ENCODE measurements at places on chromosomes 3 and 15.
A peak's percentile ranks its signal among the peaks of the same experiment; 100 is the strongest.

GRCh38 chr3:152225201-152225600 is 43.5 kb upstream of the MBNL1 start:
- no peak for DNase-seq

DNA sequence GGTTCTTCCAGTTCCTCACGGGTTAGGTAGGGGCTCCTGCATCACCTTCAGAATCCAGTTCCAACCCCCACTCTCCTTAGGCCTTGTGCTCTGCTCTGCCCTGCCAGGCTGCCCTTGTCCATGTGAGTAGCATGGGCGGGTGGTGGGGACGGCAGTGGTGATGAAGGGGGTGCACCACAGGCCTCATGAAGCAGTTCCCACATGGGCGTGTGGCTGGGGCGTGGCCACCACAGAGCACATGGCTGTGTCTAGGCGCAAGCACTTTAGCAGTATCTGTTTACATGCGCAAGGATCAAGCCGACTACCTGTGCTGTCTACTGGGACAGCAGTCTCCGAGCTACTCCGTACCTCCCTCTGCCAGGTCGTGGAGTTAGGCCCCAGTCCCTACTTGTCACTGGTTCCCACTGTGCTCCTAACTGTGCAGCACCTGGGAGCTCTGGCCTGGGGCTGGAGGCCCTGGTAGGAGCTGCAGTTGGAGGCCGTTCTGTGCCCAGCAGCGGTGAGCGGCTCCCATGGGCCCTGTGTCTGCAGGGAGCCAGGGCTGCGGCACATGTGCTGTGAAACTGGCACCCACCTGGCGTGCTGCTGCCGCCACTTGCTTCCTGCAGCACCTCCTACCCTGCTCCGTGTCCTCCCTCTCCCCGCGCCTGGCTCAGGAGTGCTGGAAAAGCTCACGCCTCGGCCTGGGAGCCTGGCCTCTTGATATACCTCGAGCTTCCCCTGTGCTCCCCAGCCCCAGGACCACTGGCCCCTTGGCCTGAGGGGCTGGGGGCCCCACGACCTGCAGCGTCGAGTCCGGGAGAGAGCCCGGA is 53.5 kb downstream of the PLXNA1 start:
- no peak for DNase-seq

DNA sequence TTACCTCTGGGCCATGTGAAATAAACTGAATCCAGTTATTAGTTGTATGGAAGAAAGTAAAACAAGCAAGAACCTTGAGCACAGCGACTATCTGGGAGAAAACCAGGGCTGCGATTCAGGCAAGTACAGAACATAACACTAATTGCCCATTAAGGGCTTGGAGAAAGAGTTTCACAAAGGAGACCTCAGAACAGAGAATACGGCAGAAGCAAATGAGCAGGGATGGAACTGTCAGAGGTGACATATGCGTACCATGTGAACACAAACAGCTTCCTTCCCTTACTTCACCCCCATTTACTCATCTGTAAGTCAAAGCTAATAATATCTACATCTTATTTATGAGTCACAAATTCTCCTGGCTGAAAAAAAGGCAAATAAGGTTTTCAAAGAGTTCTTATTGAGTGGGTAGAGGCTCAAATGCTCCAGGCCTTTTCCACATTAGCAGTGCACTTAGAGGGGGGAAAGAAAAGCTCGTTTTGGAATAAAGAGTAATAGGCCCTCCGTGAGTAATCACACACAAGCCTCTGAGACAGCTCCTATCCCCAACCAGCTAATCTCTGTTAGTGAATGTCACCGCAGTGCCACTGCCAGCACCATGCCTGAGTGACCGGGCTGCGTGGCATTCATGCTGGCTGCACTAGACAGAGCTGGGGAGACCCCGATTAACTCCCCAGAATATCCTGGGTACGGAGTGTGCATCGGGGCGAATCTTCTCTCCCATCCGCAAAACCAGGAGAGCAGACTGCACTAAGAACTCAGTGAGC is 2.6 kb downstream of the PCSK6 start:
- DNase-seq: no peak

GRCh38 chr3:52347716-52348635 is 31.9 kb downstream of the DNAH1 start:
- no peak for DNase-seq

DNA sequence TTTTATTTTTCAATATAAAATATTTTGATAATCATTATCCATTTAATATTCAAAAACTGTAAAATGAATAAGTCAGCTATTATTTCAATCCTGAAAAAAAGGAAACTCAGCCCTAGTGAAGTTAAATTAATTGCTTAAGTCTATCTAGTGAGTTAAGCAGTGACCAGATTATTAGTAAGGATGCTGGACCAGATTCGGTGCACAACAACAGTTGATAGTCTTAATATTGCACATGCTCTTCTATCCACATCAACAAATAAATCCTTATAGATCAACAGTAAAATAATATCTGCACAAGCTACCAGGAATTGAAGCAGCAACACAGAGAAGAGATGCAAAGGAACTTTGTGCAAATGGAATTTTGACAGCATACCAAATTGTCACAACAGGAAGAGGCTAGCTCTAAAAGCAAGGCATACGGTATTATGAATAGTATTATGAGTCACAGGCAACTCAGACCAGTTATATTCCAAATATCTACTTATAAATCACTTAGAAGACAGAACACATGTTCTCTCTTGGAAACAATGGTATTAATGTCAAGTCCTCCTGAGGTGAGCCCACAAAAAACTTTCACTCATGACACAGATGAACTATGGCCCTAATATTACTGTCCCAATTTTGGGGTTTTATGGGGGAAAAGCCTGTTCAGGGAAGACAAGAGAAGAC is 24.9 kb downstream of the VPS13C start:
- DNase-seq: no peak

DNA sequence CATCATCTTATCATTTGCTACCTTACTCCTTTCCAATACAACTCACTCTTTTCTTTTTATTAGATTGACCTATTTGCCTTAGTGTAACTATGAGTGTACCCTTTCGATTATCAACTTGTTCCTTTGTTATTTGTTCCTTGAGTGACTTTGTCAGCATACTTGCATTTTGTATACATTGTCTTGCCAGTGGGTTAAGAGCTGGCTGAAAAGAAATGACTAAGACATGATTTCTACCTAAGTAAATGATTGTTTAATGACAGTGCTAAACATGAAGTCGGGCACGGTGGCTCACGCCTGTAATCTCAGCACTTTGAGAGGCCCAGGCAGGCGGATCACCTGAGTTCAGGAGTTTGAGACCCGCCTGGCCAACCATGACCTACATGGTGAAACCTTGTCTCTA is 1042.3 kb downstream of the TBL1XR1 start:
- no peak for DNase-seq

GRCh38 chr3:24185738-24186384 is 240.8 kb downstream of the NR1D2 start:
- peak; percentile 32 for DNase-seq

DNA sequence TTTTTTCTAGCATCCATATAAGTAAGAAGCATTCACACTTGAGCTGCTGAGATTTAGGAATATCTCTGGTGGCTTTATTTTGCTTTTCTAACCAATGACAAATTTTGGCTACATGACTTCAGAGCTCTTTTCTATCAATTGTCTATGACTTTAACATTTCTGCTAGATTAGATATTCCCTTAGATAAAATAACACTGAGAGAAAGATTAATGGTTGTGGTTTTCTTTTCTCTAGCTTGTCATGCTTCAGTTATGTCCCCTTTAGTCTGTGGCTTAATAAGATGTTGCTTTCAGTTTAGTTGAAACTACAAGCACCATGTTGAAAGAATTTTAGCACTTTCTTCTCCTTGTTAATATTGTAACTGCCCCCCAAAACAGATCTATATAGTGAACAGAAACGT is 665.6 kb upstream of the CCDC54 start:
- no peak for DNase-seq

- DNase-seq: no peak
Observed at GRCh38 chr3:134059035-134059601, 29.4 kb upstream of the SLCO2A1 start.
